ENCODE measurements at places on chromosomes 1 and 21.

- 0 out of 2 replicates have a peak, but pooled peaks cover 3% of the 10 kb centered on the region for H3K27me3 ChIP-seq
- H3K27ac ChIP-seq = no peak overlapping the region
- no peak for DNase-seq
- H3K4me3 ChIP-seq = no peak overlapping the region
- no peaks in the 10 kb centered on the region for H3K36me3 ChIP-seq
These were observed 105.3 kb upstream of the SLC45A1 start for GRCh38 chr1:8212580-8213031.

DNA sequence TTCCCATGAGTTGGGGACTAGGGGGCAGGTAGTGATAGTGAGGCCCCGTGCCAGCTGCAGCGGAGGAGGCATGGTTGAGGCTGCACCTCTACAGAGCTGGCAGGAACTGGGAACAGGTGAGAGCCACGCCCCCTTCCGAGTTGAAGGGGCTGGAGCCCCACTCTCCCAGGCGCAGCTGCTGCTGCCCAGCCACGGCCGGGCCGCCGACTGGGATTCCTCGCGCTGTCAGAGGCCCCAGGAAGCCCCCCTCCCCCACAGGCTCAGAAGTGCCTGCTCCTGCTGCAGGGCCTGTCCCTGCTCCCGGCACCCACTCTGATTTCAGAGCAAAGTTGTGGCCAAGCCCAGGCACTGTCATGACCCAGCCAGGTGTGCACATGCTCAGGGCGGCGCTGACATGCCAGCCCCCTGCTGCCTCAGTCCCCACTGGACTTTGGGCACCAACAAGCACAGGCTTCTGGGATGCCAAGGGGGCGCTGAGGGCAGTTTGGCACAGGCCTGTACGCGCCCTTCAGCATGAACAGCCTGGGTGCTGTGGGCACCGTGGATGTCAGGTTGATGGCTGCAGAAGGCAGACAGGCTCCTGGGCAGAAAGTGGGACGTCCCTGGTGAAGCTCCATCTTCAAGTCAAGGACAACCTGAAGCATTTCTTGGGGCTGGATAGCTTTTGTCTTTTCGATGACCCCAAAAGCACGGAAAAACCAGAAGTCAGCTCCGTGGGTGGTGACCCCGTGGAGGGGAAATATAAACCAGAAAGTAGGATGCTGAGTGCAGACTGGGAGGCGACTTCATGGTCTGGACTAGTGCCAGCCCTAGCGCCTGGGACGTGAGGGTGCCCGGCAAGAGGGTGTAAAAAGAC, 121.5 kb downstream of the SIM2 start:
- no peak overlapping the region for H3K4me3 ChIP-seq
- H3K27me3 ChIP-seq = no peaks in the 10 kb centered on the region
- no peak overlapping the region for H3K27ac ChIP-seq
- no peak for DNase-seq
- no peaks in the 10 kb centered on the region for H3K36me3 ChIP-seq
- no peaks in the 10 kb centered on the region for H3K4me1 ChIP-seq

DNA sequence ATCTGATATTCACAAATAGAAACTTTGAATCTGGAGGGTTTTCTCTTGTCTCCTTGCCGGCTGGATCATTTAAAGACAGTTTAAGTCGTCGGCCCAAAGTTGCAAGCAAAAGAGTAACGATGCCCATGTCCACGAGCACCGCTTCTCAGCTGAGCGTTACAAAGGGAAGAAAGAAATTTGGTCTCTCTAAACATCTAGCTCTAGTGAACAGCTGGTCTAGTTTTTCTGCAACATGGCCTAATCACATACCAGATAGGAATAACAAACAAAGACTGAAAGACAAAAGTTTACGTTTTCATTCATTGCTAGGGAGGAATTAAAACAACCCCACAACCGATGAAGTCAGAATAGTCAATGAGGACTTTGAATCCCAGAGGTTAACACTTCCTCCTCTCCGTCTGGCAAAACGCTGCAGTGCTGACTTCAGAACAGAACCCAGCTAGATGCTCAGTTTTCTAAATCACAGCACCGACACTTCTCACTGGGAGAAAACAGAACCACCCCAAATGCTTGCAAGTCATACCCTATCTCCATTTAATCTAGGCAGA, 69.4 kb downstream of the NTPCR start:
- H3K27me3 ChIP-seq = no peaks in the 10 kb centered on the region
- DNase-seq = no peak
- no peak overlapping the region for H3K4me3 ChIP-seq
- H3K4me1 ChIP-seq = 0 out of 2 replicates have a peak, but pooled peaks cover 5% of the 10 kb centered on the region

DNA sequence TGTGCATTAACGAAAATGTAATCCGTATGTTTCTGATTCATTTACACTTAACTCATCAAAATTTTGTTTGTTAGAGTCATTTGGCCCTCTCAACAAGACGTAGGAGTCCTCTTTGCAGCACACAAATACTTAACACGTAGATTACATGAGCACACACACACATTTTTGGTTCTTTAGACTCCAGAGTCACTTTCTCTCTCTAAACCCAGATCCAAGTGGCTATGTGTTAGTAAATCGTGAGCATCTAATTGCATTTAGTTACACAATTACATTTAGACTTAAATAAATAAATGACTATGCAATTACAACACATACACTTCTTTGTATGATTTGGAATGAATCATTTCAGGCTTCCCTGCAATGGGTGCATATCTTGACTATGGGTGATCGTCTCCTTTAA, 109.0 kb upstream of the GREM2 start:
- H3K36me3 ChIP-seq = no peaks in the 10 kb centered on the region
- no peaks in the 10 kb centered on the region for H3K4me1 ChIP-seq
- DNase-seq = no peak
- H3K4me3 ChIP-seq = no peak overlapping the region

- DNase-seq = no peak
- no peak overlapping the region for H3K27ac ChIP-seq
- no peaks in the 10 kb centered on the region for H3K27me3 ChIP-seq
- H3K4me3 ChIP-seq = no peak overlapping the region
These were observed 281.1 kb upstream of the CXADR start for GRCh38 chr21:17231771-17232170.

- H3K27ac ChIP-seq = no peak overlapping the region
- peaks cover 11% of the 10 kb centered on the region for H3K4me1 ChIP-seq
- H3K4me3 ChIP-seq = no peak overlapping the region
- H3K36me3 ChIP-seq = no peaks in the 10 kb centered on the region
- H3K27me3 ChIP-seq = no peaks in the 10 kb centered on the region
- DNase-seq = no peak
These were observed 12.5 kb downstream of the SLC9A1 start for GRCh38 chr1:27142464-27142863.
